Astrocyte of the hippocampus (primary cell): ENCODE measurements at places on chromosomes 3 and 15.
A peak's percentile ranks its signal among the peaks of the same experiment; 100 is the strongest.

- no peak for DNase-seq
These were observed 91.8 kb downstream of the RYR3 start for GRCh38 chr15:33402600-33402999.

DNA sequence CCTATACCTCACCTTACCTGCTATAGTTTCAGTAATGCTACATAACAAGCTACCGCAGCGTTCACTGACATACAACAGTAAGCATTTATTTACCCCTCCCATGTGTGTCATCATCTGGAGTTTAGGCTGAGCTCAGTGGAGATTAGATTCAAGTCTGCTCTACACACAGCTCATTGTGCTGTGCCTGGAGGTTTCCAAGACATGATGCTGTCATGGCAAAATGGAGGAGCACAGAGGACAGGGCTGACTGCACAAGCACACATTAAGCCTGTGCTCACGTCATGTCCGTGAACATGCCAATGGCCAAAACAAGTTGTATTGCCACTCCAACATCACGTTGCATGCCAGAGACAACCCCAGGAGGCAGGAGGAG lies 333.8 kb upstream of the TRIM42 start:
- DNase-seq = no peak

DNA sequence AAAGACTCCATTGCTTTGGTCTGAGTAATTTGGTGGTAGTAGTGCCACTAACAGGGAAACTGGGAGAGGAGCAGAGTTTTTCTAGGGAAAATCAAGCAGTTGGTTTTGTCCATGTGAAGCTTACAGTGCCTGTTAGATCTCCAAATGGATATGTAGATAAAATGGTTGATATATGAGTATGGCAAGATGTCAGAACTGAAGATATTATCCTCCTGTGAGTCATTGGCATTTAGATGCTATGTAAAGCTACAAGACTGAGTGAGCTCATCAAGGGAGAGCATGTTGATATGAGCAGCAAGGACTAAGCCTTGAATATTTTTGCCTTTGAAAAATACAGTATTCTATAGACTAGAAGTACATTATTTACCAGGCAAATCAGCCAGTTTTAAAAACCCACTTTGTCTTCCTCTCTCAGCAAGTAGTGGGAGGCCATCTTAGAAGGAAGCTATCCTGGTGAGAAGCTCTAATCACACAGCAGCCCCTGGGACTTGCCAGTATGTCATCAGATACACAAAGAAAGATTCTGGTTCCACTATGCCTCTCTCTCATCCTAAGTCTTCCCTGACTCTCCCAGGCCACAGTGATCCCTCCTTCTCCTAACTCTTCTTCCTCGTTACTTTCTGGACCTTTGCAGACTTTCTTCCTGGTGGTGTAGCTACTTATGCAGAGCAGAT lies 77.4 kb upstream of the ANKRD28 start:
- peak; percentile 27 for DNase-seq

DNA sequence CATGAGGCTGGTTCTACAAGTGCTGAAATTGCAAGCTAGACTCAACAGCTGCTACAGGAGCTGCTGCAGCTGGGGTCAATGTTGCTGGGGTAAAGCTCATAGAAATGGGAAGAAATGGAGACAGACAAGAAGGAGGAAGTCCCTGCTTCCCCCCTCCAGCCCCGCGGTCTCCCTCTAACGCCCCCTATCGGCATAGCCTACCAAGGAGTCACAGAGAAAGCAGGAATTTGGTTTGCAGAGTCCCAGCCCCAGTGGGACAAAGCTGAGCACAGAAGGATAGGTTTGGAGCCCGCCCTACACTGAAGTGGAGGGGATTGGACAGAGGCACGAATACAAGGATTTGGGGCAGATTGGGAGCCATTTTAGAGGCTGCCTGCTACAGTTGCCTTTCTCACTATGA lies 176.9 kb upstream of the ANKRD28 start:
- DNase-seq = no peak

GRCh38 chr15:76492538-76492937 lies 156.0 kb downstream of the ISL2 start:
- DNase-seq = no peak

- no peak for DNase-seq
These were observed 2.7 kb downstream of the RAB8B start for GRCh38 chr15:63191895-63192618.

DNA sequence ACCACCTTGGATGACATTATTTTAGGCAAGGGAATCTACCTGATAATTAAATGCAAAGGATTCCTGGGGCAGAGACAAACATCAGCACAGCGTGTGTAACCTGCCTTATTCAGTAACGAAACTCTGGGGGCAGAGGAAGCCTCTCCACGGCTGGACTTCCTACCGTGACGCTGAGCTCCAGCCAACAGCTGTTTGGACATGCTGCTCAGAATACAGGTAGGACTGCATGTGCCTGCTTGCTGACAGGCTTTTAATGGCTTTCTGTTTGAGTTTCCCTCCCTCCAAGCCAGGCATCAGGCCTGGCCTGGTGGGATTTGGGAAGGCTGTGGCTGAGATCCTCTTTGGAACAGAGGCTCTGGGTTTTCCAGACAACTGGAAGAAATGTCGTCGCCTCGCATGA lies 150.6 kb downstream of the ADAMTS17 start:
- no peak for DNase-seq

DNA sequence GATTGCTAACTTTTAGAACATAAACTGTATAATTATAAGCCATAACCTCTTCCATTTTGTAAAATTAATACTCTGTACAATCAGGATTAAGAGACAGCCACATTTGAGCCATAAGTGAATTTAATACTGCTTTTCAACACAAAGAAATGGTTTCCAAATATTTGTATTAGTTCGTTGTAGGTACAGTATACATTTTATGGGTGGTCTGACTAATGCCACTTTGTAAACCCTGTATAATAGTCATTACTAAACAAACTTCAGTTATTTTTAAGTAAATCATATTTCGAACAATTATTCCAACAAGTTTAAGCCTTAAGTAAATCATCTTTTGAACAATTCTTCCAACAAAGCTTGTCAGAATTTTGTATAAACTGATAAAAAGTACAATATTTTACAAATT lies 11.0 kb downstream of the ALCAM start:
- no peak for DNase-seq

- no peak for DNase-seq
These were observed 5.0 kb upstream of the KBTBD8 start for GRCh38 chr3:66993082-66993481.

DNA sequence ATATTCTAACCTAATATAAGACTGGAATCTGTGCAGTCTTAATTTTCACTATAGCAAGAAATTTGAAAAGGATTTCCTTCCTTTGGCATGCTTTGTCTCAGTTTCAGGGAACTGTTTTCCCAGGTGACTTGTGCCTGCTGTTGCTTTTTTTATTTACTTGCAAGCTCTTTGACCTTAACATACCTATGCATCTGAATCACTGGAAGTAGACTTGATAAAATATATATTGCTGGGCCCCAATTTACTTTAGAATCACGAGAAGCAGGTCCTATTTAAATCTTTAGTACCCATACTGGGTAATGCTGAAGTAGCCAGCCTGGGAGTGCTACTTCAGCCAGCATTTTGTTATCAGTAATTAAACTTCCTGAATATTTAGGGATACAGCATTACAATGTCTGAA lies 257.9 kb upstream of the ALCAM start:
- DNase-seq = no peak

DNA sequence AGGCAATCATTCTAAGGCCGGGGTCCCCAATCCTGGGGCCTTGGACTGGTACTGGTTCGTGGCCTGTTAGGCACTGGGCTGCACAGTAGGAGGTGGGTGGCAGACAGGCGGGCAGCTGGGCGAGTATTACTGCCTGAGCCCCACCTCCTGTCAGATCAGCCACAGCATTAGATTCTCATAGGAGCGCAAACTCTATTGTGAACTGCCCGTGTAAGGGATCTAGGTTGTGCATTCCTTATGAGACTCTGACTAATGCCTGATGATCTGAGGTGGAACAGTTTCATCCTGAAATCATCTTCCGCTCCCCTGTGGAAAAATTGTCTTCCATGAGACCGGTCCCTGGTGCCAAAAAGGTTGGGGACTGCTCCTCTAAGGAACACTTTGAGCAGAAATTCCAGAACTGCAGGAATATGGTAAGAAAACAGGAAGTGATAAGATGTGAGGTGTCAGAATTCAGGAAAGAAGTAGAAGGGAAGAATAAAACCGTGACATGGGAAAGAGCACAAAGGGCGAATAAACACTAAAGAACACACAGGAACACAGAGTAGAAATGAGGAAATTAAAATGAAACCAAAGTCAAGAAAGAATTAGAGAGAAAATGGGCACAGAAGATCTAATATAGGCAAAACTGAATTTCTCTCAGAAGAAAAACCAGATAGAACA lies 57.6 kb downstream of the PDCD6IP start:
- DNase-seq = peak; percentile 13

DNA sequence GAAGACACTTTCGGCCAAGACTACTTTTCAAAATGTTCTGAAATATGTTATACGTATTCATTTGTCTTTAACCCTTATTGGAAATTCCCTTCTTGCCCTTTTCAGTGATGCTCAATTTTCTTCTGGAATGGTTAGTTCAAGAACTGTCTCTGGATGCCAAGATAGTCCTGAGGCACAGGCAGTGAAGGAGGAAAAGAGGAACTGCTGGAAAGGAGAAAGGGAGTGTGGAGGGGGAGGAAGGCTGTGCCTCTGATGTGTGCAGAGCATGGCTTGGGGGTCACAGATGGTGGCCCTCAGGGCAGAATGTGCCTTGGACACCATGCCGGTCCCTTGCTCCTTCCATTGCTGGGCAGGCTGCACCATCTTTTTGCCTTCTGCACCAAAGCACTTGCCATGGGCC lies 73.7 kb downstream of the CEP63 start:
- no peak for DNase-seq

GRCh38 chr3:175911937-175912336 lies 1052.8 kb downstream of the NAALADL2 start:
- DNase-seq = no peak

GRCh38 chr3:122415104-122415744 lies 638 bp downstream of the WDR5B start:
- peak; percentile 62 for DNase-seq

DNA sequence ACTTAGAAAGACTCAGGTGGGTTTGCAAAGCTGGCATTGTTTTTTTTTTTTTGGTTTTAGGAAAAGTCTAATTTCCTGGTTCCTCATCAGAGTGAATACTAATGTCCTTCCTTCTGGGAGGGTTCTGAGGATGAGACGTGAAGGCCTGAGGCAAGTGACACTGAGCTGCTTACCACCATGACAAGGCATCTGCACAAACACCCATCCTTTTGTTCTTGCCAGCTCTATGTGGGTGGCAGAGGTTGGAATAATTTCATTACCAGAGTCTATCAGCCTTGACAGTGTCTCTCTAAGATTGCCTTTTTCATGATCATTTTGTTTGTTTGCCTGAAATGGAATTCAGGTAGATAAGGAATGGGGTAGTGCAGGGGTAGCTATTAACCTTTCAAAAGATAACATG lies 17.1 kb downstream of the RTP4 start:
- no peak for DNase-seq

DNA sequence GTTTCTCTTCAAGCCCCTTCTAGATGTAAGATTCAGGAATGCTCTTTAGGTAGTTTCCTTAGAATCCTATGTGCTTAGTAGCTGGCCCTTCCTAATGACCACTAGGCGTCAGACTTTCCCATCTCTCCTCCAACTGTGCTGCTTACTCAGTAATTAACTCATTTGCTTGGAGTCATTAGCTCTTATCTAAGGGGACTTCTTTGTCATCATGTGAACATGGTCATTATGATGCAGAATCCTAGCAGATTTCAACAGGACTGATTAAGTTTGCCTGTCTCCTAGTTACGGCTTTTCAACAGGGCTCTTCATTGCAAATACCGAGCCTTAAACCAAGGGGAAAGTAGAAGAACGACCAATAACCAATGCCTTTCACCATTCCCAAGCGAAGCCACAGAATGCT lies 46.4 kb downstream of the GJD2 start:
- peak; percentile 70 for DNase-seq

DNA sequence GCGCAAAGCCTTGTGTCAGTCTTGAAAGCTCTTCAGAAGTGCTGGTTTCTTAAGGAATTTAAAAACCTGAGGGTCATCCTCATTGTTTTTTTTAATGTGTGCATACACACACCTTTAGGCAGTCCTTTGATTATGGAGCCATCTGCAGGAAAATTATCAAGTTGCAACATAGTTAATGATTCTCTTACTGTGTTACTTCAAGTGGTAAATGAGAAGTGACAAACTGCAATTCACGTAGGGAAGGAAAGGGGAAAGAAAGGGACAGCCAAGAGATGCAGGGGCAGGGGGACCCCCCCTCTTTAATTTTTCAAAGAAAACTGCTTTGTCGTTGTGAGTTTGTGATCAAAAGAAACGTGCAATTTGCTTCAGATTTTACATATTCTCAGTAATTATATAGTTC lies 162.4 kb upstream of the CGNL1 start:
- DNase-seq = peak; percentile 54

GRCh38 chr3:129233538-129233937 lies 15.9 kb upstream of the COPG1 start:
- no peak for DNase-seq

DNA sequence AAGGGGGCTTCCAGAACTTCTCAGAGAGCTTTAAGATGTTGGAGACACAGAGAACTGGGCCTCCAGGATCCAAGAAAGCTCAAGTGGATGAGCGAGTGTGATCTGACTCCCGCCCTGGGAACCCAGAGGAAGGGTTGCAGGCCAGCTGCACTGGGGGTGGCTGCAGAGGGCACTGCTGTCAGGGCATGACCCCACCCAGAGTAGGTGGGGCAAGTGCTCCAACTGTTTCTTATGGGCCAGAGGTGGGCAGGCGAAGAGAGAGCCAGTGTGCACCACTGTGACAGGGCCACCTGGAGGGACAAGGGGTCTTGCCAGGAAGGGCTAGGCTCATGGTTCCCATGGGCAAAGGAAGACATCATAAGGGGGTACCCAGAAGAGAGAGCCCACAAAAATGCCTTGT lies 48.8 kb downstream of the EXOG start:
- no peak for DNase-seq

GRCh38 chr3:188465311-188465710 lies 311.4 kb downstream of the LPP start:
- peak; percentile 53 for DNase-seq

- peak; percentile 82 for DNase-seq
These were observed 647.1 kb downstream of the NTRK3 start for GRCh38 chr15:87609474-87609873.

GRCh38 chr3:16288664-16289063 lies 23.7 kb downstream of the OXNAD1 start:
- peak; percentile 47 for DNase-seq

DNA sequence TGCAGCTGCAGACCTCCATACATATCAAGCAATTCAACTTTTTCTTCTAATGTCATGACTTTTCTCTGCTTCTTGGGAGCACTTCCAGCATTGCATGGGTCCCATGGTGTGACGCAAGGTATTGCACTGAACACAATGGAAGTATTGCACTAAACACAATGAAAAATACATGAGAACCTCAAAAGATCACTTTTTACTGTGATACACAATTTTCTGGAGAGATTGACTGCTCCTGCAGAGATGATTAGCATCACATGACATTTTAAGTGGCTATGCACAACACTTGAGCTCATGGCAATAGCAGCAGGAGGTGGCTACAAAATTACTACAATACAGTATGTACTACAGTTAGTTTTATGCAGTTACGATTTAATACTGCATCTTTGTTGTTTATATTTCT lies 113.5 kb upstream of the BHLHE40 start:
- DNase-seq = no peak
